ENCODE measurements at places on chromosomes 5 and 9. TPM values are rescaled to one million over a fixed set of nuclear protein-coding genes. Genes with fewer than 3 reads are reported as not detected.

PPP3R2 gene
- not detected for polyA plus RNA-seq

SPATA31E1 gene
- not detected for polyA plus RNA-seq

MSMP gene
- 1.3 TPM for polyA plus RNA-seq

DNA sequence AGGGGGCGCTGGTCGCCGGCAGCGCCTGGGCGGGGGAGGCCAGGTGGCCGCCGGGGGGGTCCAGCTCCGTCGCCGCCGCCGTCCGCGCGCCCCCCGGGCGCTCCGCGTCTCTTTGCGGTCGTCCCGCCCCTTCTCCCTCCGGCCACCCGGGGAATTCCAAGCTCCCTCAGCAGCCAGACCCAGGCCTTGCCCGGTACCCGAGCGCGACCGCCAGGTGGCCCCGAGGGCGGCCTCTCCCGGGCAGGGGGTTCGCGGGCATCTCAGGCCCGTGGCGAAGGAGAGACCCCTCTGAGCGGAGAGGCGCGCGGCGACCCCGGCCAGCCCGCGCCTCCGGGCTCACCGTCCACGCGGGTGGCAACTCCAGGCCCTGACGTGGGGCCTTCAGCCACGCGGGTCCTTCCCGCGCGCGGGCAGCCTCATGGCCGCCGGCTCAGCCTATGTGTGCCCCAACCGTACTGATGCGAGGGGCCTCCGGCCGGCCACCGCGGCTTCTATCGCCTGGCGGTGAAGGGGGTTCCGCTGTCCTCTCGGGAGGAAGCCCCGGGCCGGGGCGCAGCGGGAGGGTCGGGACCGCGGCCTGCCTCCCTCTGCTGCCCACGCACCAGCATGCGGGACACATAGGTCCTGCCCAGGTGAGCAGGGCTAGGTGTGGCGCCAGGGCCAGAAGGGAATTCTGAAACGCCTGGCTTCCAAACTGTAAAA, 529 bp upstream of the NRARP start:
- no peak for DNase-seq

GRCh38 chr9:134065612-134066419, 2.0 kb downstream of the BRD3 start:
- peak; percentile 45 for DNase-seq

Measured in muscle of back (tissue), 13 donors.